ENCODE measurements at places on chromosomes 2 and 18.

DNA sequence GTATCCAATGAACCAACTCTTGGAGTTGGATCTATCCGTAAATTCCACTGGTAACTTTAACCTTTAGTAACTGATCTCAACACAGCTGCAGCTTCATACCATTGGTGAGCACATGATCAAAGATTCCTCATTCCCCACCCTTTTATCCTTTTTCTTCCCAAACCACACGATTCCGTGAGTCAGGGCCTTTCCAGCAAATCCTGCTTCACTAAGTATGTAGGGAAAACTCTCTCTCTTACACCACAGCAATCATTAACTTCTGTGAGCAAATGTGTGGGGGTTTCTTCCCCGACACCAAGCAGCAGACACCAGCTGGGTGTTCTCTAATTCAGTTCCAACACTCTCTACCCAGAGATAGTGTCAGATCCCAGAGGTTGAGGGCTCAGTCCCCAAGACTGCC lies 23.5 kb downstream of the ELP2 start:
- DNase-seq: no peak

- DNase-seq: no peak
Observed at GRCh38 chr2:159551806-159552205, 64.5 kb downstream of the BAZ2B start.

DNA sequence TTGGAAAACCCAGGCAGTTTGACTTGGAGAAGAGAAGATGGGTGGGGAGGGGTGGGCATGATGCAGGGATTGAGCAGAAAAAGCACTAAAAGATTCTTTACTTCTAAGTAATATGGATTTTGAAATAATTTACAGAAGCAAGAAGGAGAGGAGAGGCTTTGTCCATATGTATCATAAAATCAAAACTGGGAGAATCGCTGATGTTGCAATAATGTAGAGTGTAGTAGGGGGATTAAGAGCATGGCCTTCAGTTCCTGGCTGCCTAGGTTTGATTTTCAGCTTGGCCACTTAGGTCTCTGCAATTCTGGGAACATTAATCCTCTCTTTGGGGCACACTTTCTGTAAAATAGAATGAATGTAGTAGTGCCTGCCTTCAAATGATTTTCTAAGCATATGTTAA lies 1760.4 kb upstream of the CELF4 start:
- no peak for DNase-seq

GRCh38 chr2:220072669-220073220 lies 445.3 kb downstream of the SLC4A3 start:
- DNase-seq: no peak

DNA sequence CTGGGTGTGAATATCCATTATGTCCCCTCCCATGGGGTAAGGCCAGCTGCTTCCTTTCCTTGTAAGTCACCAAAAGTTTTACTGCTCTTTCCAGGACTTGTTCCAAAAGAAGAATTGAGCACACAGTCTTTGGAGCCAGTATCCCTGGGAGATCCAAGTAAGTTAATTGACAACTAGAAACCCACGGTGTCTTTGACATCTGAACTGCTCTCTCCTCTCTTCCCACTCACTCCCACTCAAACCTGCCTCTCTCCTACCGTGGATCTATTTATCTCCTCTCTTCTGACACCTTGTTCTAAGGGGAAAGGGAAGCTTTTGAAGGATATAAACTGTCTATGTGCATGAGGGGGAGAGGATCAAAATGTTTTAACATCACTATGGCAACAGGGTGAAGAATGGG lies 86.7 kb downstream of the VIT start:
- DNase-seq: peak; percentile 68

DNA sequence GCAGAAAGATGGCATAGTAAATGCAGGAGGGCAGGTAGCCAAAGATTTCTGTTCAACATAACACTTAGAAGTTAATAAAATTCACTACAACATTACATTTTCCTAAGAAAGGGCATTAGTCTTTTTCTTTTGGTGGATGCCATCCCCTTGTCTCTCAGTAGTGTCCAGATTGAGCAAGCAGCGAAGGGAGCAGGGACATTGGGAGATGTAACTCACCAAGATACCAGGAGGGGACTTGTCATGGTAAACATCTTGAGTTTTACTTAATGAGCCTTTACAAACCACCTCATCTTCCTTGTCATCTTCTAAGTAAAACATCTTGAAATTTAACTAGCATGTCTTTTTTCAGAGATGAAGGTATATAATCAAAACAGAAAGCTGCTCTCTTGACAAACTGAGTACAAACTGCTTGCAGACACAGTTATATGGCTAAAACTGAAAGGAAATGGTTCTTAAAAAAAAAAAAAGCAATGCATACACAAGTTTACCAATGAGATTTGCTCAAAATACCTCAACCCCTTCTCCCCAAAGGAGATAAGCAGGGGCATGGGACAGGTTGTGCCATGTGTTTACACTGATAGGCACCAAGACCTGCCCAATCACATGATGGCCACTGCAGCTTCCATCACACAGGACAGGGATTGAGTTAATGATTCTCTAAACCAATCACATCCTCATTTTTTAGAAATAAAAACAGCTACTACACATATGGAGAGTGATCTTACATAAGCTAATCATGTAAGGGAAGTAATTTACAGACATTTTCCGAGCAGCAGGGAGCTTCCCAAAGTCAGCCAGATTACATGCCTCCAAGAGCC lies 30.3 kb downstream of the LPIN2 start:
- DNase-seq: no peak

- peak; percentile 46 for DNase-seq
Observed at GRCh38 chr2:205387350-205388055, 294.8 kb upstream of the NRP2 start.

GRCh38 chr2:71410696-71411095 lies 42.7 kb upstream of the DYSF start:
- no peak for DNase-seq

GRCh38 chr2:180992994-180993393 lies 12.6 kb downstream of the UBE2E3 start:
- DNase-seq: no peak

All from brain (organoid and tissue), 16 donors.